ENCODE measurements at places on chromosomes 6 and 20. TPM values are rescaled to one million over a fixed set of nuclear protein-coding genes. Genes with fewer than 3 reads are reported as not detected.

Gene RGS17
- polyA plus RNA-seq: 5.9 TPM

Gene CST4
- not detected for polyA plus RNA-seq

Gene SUMO4
- polyA plus RNA-seq: not detected

Gene ZC2HC1B
- not detected for polyA plus RNA-seq

Gene RING1
- polyA plus RNA-seq: 78.8 TPM

Gene TP53TG5
- polyA plus RNA-seq: 4.8 TPM

Gene EYS
- polyA plus RNA-seq: not detected

Gene NDRG3
- 121 TPM for polyA plus RNA-seq

Gene TULP1
- polyA plus RNA-seq: not detected

Gene GTSF1L
- not detected for polyA plus RNA-seq

Data from brain (organoid and tissue), 16 donors.